ENCODE measurements at places on chromosomes 11 and 22.

DNA sequence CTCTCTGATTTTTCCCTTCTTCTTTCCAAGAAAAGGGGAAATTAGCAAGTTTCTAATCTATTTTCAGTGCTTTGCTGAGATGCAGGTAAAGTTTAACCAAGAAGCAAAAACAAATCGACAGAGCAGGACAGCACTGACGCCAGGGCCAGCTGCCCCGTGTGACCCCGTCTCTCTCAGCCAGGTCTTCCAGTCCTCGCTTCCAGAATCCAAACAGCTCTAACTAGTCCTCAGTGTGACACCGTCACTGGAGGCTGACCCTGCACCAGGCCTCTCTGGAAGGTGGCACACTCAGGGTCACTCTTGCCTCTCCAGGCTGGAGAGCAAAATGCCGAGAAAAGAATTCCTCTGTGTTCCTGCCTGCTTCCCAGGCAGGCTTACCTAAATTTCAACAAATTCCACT lies 44.8 kb downstream of the SHANK2 start:
- no peak for DNase-seq

- no peak for DNase-seq
Observed at GRCh38 chr11:61023086-61023965, 51.8 kb downstream of the CD6 start.

DNA sequence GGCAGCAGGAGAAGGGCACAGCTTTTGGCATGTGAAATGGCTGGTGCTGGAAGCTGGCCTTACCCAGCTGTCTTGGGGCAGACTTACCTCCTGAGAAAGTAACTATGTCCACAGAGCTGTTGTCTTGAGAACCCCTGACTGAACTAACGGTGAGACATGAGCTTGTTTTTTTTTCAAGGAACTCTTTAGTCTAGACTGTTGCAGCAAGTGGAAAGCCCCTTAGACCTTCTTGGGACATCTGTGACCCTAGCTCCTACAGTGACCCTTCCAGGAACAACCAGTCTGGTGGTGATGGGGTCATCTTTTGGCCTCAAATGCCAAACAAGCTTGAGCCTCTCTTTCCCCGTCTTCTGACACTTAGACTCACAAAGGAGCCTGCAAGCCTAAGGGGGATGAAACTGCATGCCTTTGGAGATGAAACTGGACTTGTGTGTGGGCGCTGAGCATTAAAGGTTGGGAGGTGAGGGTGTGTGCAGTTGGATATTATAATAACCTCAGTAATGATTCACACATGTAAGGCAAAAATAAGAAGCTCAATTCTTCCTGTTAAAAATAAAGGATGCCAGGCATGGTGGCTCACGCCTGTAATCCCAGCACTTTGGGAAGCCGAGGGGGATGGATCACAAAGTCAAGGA lies 35.4 kb downstream of the SDHD start:
- no peak for DNase-seq

GRCh38 chr11:30312243-30312642 lies 10.7 kb upstream of the ARL14EP start:
- no peak for DNase-seq

DNA sequence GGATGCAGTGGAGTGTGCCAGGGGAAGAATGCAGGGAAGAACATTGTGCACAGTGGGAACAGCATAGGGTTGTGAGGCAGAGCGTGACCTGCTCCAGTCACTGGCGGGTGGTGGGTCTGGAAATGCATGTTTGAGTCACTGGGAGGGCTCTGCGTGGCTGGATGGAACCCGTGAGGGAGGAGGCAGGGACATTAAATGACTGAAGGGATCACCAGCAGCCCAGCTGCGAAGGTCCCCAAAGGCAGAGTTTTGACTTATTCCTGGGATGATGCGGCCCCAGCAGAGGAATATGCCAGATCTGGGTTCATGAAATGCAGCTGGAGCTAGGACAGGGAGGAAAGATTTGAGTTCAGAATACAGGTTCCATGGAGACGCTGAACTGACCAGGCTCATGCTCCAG lies 104.0 kb upstream of the FGF3 start:
- no peak for DNase-seq

Measured in esophagus squamous epithelium (tissue), 5 donors.